Activated CD8-positive, alpha-beta memory T cell treated with anti-CD3 and anti-CD28 coated beads for 48 hours (primary cell): ENCODE measurements at places on chromosomes 2 and 18.

- DNase-seq, result no peak
Measured at GRCh38 chr18:3689091-3689490, 239.1 kb downstream of the TGIF1 start.

DNA sequence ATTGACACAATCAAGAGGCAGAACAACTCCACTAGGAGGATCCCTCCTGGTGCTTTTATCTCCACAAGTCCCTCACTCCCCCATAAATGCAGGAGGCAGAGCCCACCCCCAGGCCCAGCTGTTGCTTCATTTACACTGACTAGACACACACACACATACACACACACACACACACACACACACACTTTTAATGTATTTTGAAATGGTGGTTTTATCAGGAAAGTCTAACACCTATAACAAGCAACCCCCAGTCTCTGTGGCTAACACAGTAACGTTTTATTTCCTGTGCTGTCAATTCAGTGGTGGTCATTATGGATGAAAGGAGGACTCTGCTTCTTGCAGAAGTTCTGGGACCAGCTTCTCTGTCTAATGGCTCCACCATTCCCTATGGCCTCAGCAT lies 125.4 kb upstream of the FOSL2 start:
- no peak for DNase-seq

GRCh38 chr2:139122711-139123158 lies 342.5 kb upstream of the NXPH2 start:
- DNase-seq, result no peak

- no peak for DNase-seq
Measured at GRCh38 chr2:129737660-129738527, 241.6 kb upstream of the RAB6C start.

- no peak for DNase-seq
Measured at GRCh38 chr2:169895294-169895985, 68.2 kb downstream of the UBR3 start.

DNA sequence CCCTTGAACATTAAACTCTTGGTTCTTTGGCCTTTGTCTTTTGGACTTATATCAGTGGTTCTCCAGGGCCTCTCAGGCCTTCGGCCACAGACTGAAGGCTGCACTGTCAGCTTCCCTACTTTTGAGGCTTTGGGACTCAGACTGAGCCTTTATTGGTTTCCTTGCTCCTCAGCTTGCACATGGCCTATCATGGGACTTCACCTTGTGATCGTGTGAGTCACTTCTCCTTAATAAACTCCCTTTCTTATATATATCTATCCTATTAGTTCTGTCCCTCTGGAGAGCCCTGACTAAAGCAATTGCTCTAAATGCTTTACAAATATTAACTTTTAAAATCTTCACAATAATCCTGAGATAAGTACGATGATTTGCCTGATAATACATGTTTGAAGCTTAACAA lies 353.6 kb upstream of the TRIB2 start:
- DNase-seq, result no peak

DNA sequence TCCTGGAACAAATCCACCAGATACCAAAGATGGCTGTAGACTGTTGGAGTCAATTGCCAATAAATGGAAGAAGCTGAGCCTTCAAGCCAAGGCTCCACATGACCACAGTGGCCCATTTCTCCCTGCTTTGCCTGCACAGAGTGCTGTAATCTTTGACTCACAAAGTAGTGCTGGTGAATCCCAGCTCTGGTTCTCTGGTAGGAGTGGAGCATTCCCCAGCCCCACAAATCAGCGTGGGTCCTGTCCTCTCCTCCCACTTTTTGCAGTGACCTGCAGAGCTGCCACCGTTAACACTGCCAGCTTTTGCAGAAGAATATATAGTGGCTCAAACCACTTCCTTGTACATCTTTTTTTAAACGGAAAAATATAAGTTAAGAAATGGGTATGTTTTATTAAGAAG lies 93.9 kb downstream of the MGAT5 start:
- no peak for DNase-seq

DNA sequence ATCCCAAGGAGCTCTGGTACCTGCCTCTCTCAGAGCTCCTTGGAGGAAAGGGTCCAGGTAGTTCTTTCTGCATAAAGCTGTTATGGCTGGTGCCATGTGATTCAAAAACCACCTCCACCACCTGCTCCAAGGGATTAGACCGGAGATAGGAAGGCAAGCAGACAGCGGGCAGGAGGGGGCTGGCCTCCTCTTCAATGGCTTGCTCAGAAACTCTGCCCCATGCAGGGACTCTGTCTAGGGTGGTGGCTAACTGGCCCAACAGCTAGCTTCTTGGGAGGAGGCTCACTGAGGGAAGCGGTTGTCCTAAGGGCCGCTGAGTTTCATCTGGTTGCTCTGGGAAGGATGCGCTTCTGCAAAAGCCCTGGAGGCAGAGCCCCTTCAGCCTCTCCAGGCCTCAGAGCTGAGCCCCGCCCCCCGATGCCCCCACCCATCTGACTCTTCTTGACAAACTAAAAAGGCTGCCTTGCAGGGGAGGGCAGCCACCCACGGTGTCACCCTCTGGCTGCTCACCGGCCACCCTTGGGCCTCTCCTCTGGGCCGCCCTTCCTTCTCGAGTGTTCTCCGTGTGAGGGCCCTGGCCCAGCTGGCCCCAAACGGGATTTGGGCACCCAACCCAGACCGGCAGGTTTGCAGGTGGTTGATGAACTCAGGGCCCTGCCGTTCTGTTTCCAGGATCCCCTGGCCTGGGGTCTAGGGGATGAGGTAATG lies 90.2 kb downstream of the MCFD2 start:
- no peak for DNase-seq
